ENCODE measurements at places on chromosomes 6 and 20.

GRCh38 chr6:136412410-136412809 is 122.8 kb upstream of the BCLAF1 start:
- DNase-seq = no peak

GRCh38 chr20:46951840-46952497 is 57.3 kb downstream of the EYA2 start:
- no peak for DNase-seq

- no peak for DNase-seq
Measured at GRCh38 chr6:51299621-51300380, 481.1 kb downstream of the TFAP2B start.

DNA sequence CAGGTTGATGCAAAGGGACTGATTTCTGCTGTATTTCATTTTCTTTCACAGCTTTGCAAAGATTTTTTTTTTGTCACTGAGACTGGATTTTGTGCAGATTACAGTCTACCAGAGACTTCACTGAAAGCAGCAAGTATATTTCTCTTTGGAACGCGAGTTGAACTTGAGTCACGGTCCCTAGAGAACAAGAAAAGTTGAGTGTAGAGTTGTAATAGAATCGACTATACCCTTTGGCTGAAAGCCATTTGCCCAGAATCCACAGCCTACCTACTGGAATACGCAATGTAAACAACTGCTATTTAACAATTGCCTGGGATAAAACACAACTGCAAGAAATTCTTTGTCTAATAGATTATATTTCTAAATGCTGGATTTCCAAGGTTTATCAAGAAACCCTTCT is 520.6 kb downstream of the HDGFL1 start:
- DNase-seq = no peak

DNA sequence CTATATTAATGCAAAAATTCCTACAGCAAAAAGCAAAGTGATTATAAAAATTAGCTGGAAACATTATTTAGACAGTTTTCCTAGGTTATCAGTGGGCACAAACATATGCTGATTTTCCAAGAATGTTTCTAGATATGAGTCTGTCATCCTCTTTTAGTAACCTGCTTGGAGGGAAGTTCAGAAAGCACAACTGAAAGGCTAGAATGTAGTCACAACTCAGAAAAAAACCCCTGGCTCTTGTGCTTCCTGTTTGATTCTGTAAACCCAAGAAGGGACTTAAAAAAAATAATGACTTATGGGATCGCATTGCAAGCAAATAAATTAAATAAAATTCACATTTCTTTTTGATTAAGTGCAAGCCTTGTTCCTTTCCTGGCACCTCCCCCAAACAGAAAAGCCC is 708.4 kb upstream of the EPHA7 start:
- no peak for DNase-seq

DNA sequence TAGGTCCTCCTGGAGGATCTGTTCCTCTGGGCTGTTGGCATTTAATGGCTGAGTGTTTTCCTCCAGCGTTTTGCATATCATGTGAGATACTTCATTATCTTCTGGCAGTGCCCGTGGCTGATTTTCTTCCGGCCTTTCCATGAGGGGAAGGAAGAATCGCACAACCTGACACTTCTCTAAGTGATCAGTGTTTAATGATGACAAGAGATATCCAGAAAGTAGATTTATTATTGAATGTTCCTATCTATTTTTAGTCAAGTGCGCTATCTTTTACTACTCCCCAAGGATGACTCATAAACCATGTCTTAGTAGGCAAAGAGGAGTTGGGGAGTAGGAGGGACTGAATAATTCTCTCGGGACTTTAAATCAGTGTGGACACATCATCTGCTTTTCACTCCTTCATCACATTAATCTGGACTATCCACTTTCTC is 149.7 kb downstream of the PLCB4 start:
- DNase-seq = no peak

GRCh38 chr20:33575282-33575681 is 85.4 kb downstream of the CBFA2T2 start:
- no peak for DNase-seq

GRCh38 chr20:25011261-25011660 is 18.7 kb upstream of the APMAP start:
- DNase-seq = no peak

- DNase-seq = no peak
Measured at GRCh38 chr6:87661016-87661415, 41.0 kb downstream of the AKIRIN2 start.

- no peak for DNase-seq
Measured at GRCh38 chr6:123806561-123806960, 2.9 kb downstream of the NKAIN2 start.

DNA sequence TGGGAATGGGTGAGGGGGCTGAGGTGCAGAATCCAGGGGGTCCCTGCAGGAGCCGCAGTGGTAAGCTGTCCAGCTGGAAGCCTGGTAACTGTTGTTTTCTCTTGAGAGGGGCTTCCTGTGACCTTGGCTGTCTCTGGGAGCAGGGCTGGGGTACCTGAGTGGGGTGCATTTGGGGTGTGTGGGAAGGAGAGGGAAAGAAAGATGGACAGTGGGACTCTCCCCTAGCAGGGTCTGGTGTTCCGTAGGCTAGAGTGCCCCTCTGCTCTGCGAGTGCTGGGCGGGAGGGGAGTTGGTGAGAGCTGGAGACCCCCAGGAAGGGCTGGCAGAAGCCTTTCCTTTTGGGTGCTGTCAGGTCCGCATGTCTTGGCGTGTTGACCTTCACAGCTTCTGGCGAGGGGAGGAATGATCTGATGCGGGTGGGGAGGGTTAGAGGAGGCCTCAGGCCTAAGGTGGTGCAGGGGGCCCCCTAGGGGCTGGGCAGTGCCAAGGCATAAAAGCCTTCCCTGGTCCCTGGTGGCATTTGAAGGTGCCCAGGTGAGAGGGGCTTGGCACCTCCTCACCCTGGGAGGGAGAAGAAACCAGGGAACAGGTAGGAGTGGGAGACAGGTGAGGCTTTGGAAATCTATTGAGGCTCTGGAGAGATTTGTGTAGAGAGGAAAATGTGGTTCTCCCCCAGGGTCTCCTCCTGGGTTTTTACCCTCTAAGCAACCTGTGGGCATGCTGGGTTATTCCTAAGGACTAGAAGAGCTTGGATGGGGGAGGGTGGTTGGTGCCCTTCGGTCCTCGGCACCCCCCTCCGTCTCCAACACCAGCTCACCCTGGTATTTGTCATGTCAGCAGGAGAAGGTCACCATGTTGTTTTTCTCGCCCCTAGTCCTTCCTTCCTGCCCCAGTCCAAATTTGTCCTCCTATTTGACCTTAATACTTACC is 3.3 kb downstream of the VEGFA start:
- peak; percentile 37 for DNase-seq
